ENCODE measurements at places on chromosomes 6 and 20. TPM values are rescaled to one million over a fixed set of nuclear protein-coding genes. Genes with fewer than 3 reads are reported as not detected.
A peak's percentile ranks its signal among the peaks of the same experiment; 100 is the strongest.

DNA sequence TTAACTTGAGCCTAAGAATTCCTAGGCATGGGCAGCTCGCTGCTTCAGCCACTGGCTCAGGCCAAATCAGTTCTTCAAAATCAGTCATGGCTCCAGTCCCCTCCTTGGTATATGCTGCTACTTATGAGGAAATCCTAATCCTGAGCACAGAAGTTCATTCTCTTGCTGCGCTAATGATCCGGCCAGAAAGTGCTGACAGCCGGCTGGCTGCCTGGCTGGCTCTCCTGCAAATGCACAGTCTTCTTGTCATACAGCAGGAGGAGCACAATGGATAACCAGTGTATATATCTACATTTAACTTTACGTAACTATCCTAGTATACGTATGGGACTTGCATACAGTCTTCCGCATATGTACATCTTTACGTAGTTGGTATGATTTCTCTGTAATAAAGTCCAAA is 500.8 kb downstream of the PRKN start:
- H3K4me3 ChIP-seq = no peak overlapping the region
- H3K4me1 ChIP-seq = no peaks in the 10 kb centered on the region

- no peaks in the 10 kb centered on the region for H3K4me1 ChIP-seq
- H3K27me3 ChIP-seq = no peaks in the 10 kb centered on the region
- no peak for DNase-seq
- no peak overlapping the region for H3K4me3 ChIP-seq
- H3K36me3 ChIP-seq = peaks cover 2% of the 10 kb centered on the region
Observed at GRCh38 chr6:42263165-42263728, 45.6 kb upstream of the MRPS10 start.

DNA sequence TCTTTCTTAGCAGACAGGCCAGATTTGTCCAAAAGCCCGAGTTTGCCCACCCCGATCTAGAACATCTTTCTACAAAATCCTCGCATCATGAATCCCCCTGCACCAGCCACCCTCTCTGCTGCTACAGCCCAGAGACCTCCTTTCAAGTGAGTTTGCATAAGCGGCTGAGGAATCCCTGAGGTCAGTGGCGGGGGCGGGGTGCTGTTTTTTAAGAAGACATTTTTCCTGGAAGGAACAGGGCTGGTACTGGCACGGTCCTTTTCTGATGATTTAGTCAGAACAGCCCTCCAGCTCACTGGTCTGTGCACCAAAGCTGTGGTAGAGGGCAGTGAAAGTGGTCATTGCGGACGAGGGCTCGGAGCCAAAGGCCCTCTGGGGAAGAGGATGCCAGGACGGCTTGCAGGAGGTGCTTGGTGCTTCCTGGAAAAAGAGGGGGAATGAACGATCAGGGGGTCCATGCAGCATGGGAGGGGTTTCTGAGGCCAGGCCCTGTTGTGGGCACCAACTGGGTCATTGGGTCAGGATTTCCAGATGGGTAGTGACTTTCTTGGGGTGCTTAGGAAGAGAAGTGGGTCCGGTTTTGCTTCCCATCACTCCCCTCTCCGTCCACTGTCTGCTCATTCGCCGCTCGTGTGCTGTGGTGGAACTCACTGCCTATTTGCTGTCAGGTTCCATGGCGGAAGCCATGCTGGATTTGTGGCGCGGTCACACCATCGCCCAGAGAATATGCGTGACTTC is 50.4 kb downstream of the GNAS-AS1 start:
- DNase-seq = no peak
- no peak overlapping the region for H3K4me3 ChIP-seq
- H3K36me3 ChIP-seq = no peaks in the 10 kb centered on the region
- H3K27ac ChIP-seq = no peak overlapping the region
- peaks cover 35% of the 10 kb centered on the region for H3K27me3 ChIP-seq
- peaks cover 8% of the 10 kb centered on the region for H3K4me1 ChIP-seq

GRCh38 chr6:170137176-170137891 is 153.5 kb downstream of the DLL1 start:
- no peak for DNase-seq
- peaks cover 1% of the 10 kb centered on the region for H3K36me3 ChIP-seq
- H3K4me3 ChIP-seq = no peak overlapping the region

DNA sequence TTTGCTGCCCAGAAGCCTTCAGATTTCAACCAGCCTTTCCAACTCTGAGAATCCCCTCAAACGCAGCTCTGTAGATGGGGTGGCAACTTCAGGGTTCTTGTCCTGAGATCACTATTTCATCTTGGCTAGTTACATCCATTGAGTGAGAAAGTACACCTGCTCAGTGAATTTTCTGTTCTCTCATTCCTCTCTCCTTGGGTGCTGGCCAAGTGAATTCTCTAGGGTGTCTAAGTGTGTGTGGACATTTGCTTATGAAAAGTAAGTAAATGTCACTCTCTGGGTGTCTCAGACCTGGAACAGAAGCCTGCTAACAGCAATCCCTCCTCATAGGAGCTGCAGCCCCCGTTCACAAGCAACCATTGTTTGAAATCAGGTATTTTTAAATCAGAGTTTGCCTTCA is 3.8 kb downstream of the RIN2 start:
- H3K36me3 ChIP-seq = peaks cover 1% of the 10 kb centered on the region
- peak overlapping the region; percentile 7 for H3K27ac ChIP-seq
- no peaks in the 10 kb centered on the region for H3K27me3 ChIP-seq
- no peak overlapping the region for H3K4me3 ChIP-seq
- DNase-seq = no peak
- H3K4me1 ChIP-seq = peaks cover 35% of the 10 kb centered on the region

DNA sequence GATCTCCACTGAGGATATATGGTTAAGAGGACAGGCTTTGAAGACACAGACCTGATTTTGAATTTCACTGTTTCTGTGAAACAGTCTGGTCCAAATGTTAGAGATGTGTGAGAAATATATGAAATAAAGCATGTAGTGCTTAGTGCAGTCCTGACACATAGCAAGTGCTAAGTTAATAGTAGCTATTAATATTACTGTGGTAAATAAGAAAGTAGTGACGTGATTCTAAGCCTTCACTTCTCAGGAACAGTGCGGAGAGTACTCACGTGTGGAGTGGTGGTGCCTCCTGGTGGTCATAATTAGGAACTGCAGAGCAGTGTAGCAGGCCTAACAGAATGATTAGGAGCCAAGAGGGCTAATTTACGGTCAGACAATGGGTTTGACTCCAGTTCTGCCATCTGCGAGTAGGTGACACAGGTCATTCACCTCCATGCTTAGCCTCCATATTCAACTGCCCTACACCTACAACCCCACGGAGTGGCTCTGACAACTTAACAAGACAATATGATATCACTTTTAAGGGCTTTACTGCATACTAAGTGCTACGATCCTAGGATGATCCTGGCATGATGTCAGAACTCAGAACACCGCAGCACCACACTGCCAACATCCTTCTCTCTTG is 106.2 kb downstream of the JPH2 start:
- DNase-seq = peak; percentile 57
- H3K4me3 ChIP-seq = no peak overlapping the region
- peaks cover 2% of the 10 kb centered on the region for H3K27me3 ChIP-seq
- H3K27ac ChIP-seq = peak overlapping the region; percentile 31
- no peaks in the 10 kb centered on the region for H3K36me3 ChIP-seq

DNA sequence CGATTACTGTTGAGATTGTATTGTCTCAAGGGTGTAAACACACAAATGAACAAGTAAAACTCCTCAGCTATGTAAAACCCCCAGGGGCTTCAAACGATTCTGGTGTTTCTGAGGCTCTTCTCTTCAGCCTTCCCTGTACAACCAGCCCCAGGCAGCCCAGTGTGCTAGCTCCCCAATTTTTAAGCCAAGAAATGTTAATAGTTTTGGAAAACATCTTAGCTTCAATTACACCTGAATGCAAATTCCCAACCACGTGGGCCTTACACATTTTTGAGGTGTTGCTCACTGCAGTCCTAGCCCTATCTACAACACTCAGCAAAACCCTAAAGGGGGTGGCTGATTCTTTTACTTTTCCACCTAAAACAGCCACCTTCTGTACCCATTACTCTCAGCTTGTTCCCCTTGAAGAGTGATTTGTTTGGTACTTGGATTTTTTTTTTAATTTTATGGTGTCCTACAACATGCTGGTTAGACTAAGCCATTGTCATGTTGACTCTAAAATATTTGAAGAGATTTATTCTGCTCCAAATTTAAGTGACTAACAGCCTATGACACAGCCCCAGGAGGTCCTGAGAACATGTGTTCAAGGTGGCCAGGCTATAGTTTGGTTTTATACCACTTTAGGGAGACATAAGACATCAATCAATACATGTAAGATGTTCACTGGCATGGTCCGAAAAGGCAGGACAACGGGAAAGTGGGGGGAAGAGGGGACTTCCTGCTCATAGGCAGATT is 48.7 kb downstream of the ADAT2 start:
- no peaks in the 10 kb centered on the region for H3K36me3 ChIP-seq
- H3K4me3 ChIP-seq = no peak overlapping the region
- no peak for DNase-seq

GRCh38 chr6:167776906-167777627 is 49.6 kb upstream of the AFDN start:
- no peaks in the 10 kb centered on the region for H3K36me3 ChIP-seq
- H3K4me1 ChIP-seq = peaks cover 37% of the 10 kb centered on the region
- H3K27ac ChIP-seq = peak overlapping the region; percentile 67
- H3K27me3 ChIP-seq = no peaks in the 10 kb centered on the region
- no peak overlapping the region for H3K4me3 ChIP-seq
- DNase-seq = no peak

GRCh38 chr6:153012856-153013255 is 10.3 kb upstream of the MTRF1L start:
- no peak overlapping the region for H3K27ac ChIP-seq
- H3K36me3 ChIP-seq = no peaks in the 10 kb centered on the region
- no peak overlapping the region for H3K4me3 ChIP-seq
- H3K4me1 ChIP-seq = no peaks in the 10 kb centered on the region
- no peaks in the 10 kb centered on the region for H3K27me3 ChIP-seq

DNA sequence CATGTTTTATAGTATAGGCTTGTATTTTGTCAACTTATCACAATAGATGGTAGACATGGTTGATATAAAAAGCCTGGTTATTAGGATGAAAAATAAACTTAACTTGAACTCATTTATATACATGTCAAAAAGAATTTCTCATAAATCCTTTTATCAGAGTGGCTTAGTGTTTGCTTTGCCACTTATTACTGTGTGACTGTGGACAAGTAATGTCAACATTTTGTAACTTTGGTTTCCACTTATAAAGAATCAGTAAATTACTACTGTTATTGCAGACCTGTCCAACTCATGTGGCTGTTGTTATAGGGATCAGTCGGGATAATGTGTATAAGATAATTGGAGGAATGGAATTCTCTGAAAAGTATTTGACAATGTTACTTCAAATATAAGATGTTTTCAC is 894.8 kb upstream of the FLRT3 start:
- H3K27me3 ChIP-seq = no peaks in the 10 kb centered on the region
- H3K4me1 ChIP-seq = peaks cover 6% of the 10 kb centered on the region
- H3K27ac ChIP-seq = no peak overlapping the region
- DNase-seq = no peak
- H3K36me3 ChIP-seq = peaks cover 4% of the 10 kb centered on the region
- no peak overlapping the region for H3K4me3 ChIP-seq

GRCh38 chr20:61975407-61976129 is 90.1 kb downstream of the TAF4 start:
- H3K36me3 ChIP-seq = peaks cover 23% of the 10 kb centered on the region
- H3K27ac ChIP-seq = no peak overlapping the region
- no peak for DNase-seq

DNA sequence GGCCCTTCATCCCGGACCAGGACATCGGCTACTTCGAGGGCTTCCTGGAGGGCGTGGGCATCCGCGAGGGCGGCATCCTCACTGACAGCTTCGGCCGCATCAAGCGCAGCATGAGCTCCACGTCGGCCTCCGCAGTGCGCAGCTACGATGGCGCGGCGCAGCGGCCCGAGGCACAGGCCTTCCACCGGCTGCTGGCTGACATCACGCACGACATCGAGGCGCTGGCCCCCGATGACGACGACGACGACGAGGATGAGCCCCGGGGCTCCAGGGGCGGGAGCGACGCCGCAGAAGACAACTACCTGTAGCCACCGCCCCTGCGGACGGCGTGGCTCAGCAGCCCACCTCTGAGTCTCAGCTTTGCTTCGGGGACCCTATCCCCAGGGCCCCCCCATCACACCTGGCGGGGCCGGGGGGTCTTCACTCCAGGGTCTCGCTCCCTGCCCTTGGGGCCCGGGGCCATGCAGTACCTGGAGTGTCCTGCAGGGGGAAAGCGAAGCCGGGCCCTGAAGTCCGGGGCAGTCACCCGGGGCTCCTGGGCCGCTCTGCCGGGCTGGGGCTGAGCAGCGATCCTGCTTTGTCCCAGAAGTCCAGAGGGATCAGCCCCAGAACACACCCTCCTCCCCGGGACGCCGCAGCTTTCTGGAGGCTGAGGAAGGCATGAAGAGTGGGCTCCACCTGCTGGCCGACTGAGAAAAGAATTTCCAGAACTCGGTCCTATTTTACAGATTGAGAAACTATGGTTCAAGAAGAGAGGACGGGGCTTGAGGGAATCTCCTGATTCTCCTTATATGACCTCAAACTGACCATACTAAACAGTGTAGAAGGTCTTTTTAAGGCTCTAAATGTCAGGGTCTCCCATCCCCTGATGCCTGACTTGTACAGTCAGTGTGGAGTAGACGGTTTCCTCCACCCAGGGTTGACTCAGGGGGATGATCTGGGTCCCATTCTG is 20.8 kb upstream of the HCK start:
- peak; percentile 85 for DNase-seq
- no peaks in the 10 kb centered on the region for H3K4me1 ChIP-seq
- no peak overlapping the region for H3K27ac ChIP-seq
- peak overlapping the region; percentile 17 for H3K4me3 ChIP-seq
- no peaks in the 10 kb centered on the region for H3K36me3 ChIP-seq

- DNase-seq = no peak
- no peak overlapping the region for H3K27ac ChIP-seq
- H3K36me3 ChIP-seq = peaks cover 2% of the 10 kb centered on the region
- peaks cover 10% of the 10 kb centered on the region for H3K27me3 ChIP-seq
- H3K4me3 ChIP-seq = no peak overlapping the region
Observed at GRCh38 chr20:49579195-49579594, 11.3 kb upstream of the PTGIS start.

- H3K4me3 ChIP-seq = no peak overlapping the region
- H3K4me1 ChIP-seq = no peaks in the 10 kb centered on the region
- no peaks in the 10 kb centered on the region for H3K36me3 ChIP-seq
- DNase-seq = no peak
- H3K27ac ChIP-seq = no peak overlapping the region
Observed at GRCh38 chr6:65461121-65461520, 245.9 kb downstream of the EYS start.

GRCh38 chr6:154156135-154156896 is 117.3 kb downstream of the OPRM1 start:
- H3K4me1 ChIP-seq = no peaks in the 10 kb centered on the region
- no peak overlapping the region for H3K27ac ChIP-seq
- no peak for DNase-seq
- no peak overlapping the region for H3K4me3 ChIP-seq
- no peaks in the 10 kb centered on the region for H3K36me3 ChIP-seq
- no peaks in the 10 kb centered on the region for H3K27me3 ChIP-seq

PLG gene
- total RNA-seq = 1.9 TPM

TRPC4AP gene
- 122 TPM for total RNA-seq

KIF13A gene
- total RNA-seq = 44.5 TPM

SAPCD1 gene
- 11.9 TPM for total RNA-seq

CFAP206 gene
- 1.2 TPM for total RNA-seq

HAO1 gene
- not detected for total RNA-seq

QKI gene
- total RNA-seq = 88.4 TPM

TNXB gene
- total RNA-seq = 14.6 TPM

FAM209B gene
- not detected for total RNA-seq

FILIP1 gene
- total RNA-seq = 0.73 TPM
